SJSA1 (cell line): ENCODE measurements at places on chromosomes 13 and 19. TPM values are rescaled to one million over a fixed set of nuclear protein-coding genes. Genes with fewer than 3 reads are reported as not detected.

Gene JAK3
- 5.4 and 6.9 TPM in 2 replicates for total RNA-seq

Gene ANKRD27
- total RNA-seq = 22.5 and 26.2 TPM in 2 replicates

Gene CERS1
- total RNA-seq = not detected in 2 replicates

Gene ZNF667
- total RNA-seq = not detected in 2 replicates

Gene FGF22
- 0.13 TPM in 1 of 2 replicates, not detected in the other for total RNA-seq

Gene GRK1
- total RNA-seq = 0.08 TPM in 1 of 2 replicates, not detected in the other

Gene LILRB4
- total RNA-seq = not detected in 2 replicates

Gene NLRP4
- not detected in 2 replicates for total RNA-seq

Gene CAPN12
- not detected in 2 replicates for total RNA-seq

Gene SOHLH2
- 0.37 TPM in 1 of 2 replicates, not detected in the other for total RNA-seq

Gene KASH5
- not detected in 2 replicates for total RNA-seq

Gene CCDC70
- total RNA-seq = 0.34 and 0.58 TPM in 2 replicates

Gene SHANK1
- total RNA-seq = not detected in 2 replicates

DNA sequence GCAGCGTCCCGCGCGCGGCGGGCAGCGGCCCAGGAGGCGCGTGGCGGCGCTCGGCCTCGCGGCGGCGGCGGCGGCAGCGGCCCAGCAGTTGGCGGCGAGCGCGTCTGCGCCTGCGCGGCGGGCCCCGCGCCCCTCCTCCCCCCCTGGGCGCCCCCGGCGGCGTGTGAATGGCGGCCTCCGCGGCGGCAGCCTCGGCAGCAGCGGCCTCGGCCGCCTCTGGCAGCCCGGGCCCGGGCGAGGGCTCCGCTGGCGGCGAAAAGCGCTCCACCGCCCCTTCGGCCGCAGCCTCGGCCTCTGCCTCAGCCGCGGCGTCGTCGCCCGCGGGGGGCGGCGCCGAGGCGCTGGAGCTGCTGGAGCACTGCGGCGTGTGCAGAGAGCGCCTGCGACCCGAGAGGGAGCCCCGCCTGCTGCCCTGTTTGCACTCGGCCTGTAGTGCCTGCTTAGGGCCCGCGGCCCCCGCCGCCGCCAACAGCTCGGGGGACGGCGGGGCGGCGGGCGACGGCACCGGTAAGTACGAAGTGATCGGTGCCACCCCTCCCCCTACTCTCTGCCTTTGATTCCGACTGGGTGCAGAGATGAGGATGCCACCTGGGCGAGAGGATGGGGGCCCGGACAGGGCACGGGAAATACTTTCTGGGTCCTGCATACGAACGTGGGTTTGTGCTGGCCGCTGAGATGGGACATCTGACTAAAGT is 874 bp downstream of the TRIM28 start:
- DNase-seq = peak; percentile 67
- H3K27ac ChIP-seq = peak overlapping the region; percentile 55
- H3K36me3 ChIP-seq = peaks cover 50% of the 10 kb centered on the region
- no peaks in the 10 kb centered on the region for H3K27me3 ChIP-seq
- peaks cover 16% of the 10 kb centered on the region for H3K4me1 ChIP-seq

- no peak overlapping the region for H3K27ac ChIP-seq
- no peak overlapping the region for H3K4me3 ChIP-seq
- no peak for DNase-seq
- H3K27me3 ChIP-seq = peaks cover 4% of the 10 kb centered on the region
- peaks cover 28% of the 10 kb centered on the region for H3K4me1 ChIP-seq
Measured at GRCh38 chr13:108776650-108777049, 147.2 kb downstream of the MYO16 start.

DNA sequence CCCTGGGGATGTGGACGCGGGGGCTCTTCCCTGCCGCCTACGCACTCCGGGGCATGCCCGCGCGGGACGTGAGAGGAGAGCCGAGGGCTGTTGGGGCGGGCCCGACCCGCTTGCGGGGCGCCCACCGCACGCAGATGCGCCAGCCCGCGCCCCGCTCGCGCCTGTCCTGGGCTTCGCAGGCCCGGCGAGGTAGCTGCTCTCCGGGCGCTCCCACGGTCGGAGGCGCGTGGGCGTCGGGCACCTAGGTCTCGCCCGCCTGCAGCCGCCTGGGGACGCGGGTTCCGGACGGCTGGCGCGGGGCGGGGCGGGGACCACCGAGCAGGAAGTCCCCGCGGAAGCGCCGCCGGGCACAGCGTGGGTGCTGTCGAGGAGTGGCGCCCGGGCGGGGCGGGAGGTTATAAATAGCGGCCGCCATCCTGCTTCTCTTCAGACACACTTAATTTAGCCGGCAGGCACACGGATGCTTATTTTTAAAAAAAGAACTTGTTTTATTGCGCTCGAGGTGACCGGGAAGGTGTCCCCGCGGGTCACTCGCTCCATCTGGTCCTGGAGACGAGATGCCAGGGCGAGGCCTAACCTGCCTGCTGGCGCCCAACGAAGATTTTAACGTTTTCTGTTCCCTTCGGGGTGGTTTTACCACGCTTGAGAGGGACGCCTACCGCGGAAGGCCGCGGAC is 561 bp upstream of the GJA3 start:
- DNase-seq = no peak
- no peak overlapping the region for H3K27ac ChIP-seq
- peaks cover 39% of the 10 kb centered on the region for H3K27me3 ChIP-seq
- H3K36me3 ChIP-seq = no peaks in the 10 kb centered on the region
- H3K4me3 ChIP-seq = no peak overlapping the region
- peaks cover 20% of the 10 kb centered on the region for H3K4me1 ChIP-seq

- H3K27ac ChIP-seq = peak overlapping the region; percentile 82
- no peak overlapping the region for H3K4me3 ChIP-seq
- H3K27me3 ChIP-seq = no peaks in the 10 kb centered on the region
- H3K36me3 ChIP-seq = no peaks in the 10 kb centered on the region
Measured at GRCh38 chr13:106156468-106156867, 379.0 kb downstream of the EFNB2 start.

- H3K27ac ChIP-seq = no peak overlapping the region
- DNase-seq = no peak
- no peaks in the 10 kb centered on the region for H3K4me1 ChIP-seq
- H3K27me3 ChIP-seq = no peaks in the 10 kb centered on the region
Measured at GRCh38 chr19:19171821-19172532, 1.9 kb upstream of the MEF2B start.

- no peak for DNase-seq
- H3K4me1 ChIP-seq = peaks cover 19% of the 10 kb centered on the region
Measured at GRCh38 chr19:18672606-18673337, 10.7 kb upstream of the CRTC1 start.

- no peaks in the 10 kb centered on the region for H3K4me1 ChIP-seq
- peaks cover 88% of the 10 kb centered on the region for H3K27me3 ChIP-seq
- H3K27ac ChIP-seq = no peak overlapping the region
- DNase-seq = no peak
- H3K4me3 ChIP-seq = no peak overlapping the region
Measured at GRCh38 chr13:109899316-109899715, 112.9 kb upstream of the IRS2 start.

- no peak overlapping the region for H3K4me3 ChIP-seq
- no peaks in the 10 kb centered on the region for H3K36me3 ChIP-seq
- H3K4me1 ChIP-seq = peaks cover 5% of the 10 kb centered on the region; the same call in 1 of the 2 replicates
- no peak overlapping the region for H3K27ac ChIP-seq
- DNase-seq = no peak
- no peaks in the 10 kb centered on the region for H3K27me3 ChIP-seq
Measured at GRCh38 chr19:18259893-18260292, 14.4 kb downstream of the IQCN start.

- DNase-seq = no peak
- no peak overlapping the region for H3K4me3 ChIP-seq
- no peak overlapping the region for H3K27ac ChIP-seq
- no peaks in the 10 kb centered on the region for H3K27me3 ChIP-seq
Measured at GRCh38 chr19:4032436-4032835, 24.9 kb downstream of the PIAS4 start.

- no peaks in the 10 kb centered on the region for H3K4me1 ChIP-seq
- peak; percentile 5 for DNase-seq
- H3K4me3 ChIP-seq = no peak overlapping the region
- H3K36me3 ChIP-seq = no peaks in the 10 kb centered on the region
- H3K27ac ChIP-seq = no peak overlapping the region
- no peaks in the 10 kb centered on the region for H3K27me3 ChIP-seq
Measured at GRCh38 chr13:92224052-92224821, 825.8 kb downstream of the GPC5 start.

GRCh38 chr13:42272115-42272803 is at the start of gene AKAP11:
TSS of gene AKAP11 (plus strand) at chr13:42272152. CDS start at chr13:42286349, 14,197 bp downstream.
- no peaks in the 10 kb centered on the region for H3K27me3 ChIP-seq
- H3K4me1 ChIP-seq = peaks cover 8% of the 10 kb centered on the region
- DNase-seq = peak; percentile 75
- H3K36me3 ChIP-seq = peaks cover 4% of the 10 kb centered on the region
- peak within 1 kb of the TSS; percentile 69 for H3K27ac ChIP-seq
- H3K4me3 ChIP-seq = peak within 1 kb of the TSS; percentile 91

DNA sequence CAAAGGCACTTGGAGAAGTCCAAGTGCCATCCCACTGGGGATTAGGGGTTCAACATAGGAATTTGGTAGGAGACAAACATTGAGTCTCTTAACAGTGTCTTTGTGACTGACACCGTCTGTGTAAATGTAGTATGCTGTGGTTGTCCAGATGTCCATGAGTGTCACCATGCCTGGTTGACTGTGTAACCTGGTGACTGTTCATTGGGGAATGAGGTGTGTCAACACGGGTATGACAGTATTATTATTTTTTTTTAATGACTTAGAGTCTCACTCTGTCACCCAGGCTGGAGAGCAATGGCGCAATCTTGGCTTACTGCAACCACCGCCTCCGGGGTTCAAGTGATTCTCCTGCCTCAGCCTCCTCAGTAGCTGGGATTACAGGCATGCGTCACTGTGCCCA is 16.2 kb downstream of the PKN1 start:
- H3K4me1 ChIP-seq = no peaks in the 10 kb centered on the region
- no peak overlapping the region for H3K4me3 ChIP-seq
- H3K27me3 ChIP-seq = no peaks in the 10 kb centered on the region
- peaks cover 68% of the 10 kb centered on the region for H3K36me3 ChIP-seq

DNA sequence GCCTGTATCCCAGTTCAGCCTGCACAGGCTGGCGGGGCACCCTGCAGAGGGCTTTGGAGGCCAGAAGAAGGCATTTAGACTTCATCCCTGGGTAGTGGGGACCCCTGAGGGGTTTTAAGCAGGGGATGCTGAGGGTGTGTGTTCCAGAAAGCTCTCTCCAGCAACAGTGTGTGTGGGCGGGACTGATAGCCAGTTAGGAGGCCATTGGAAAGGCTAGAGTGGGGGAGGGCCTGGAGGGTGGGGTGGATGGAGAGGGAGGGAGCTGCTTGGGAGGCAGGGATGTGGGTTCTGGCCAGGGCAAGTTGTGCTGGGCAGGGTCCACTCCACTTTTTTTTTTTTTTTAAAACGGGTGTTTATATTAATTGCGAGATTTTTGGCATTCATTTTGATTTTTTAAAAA is 28.3 kb downstream of the LYL1 start:
- H3K36me3 ChIP-seq = peaks cover 29% of the 10 kb centered on the region
- peaks cover 6% of the 10 kb centered on the region for H3K4me1 ChIP-seq
- H3K27me3 ChIP-seq = no peaks in the 10 kb centered on the region
- no peak overlapping the region for H3K27ac ChIP-seq
- no peak for DNase-seq
- H3K4me3 ChIP-seq = no peak overlapping the region

DNA sequence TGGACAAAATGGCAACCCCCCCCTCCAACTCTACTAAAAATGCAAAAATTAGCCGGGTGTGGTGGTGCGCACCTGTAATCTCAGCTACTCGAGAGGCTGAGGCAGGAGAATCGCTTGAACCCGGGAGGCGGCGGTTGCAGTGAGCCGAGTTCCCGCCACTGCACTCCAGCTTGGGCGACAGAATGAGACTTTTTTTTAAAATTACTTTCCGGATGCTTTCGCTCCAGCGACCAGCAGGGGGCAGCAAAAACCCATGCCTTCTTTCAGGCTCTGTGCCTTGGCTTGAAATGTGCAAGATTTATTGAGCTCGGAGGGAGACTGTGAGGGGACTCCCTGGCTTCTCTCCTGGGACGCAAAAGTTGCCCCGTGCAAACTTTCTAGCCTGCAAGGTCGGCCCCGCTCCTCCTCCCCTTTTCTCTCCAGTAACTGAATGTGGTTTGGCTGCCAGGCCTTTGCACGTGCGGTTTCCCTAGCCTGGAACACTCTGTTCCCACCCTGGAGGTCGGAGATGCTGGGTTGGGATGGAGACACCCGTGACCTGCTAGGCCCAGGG is 61.4 kb upstream of the NFIC start:
- H3K4me1 ChIP-seq = no peaks in the 10 kb centered on the region
- H3K4me3 ChIP-seq = no peak overlapping the region
- no peak overlapping the region for H3K27ac ChIP-seq
- peaks cover 29% of the 10 kb centered on the region for H3K27me3 ChIP-seq
- H3K36me3 ChIP-seq = no peaks in the 10 kb centered on the region

GRCh38 chr13:100725472-100725871 is 50.9 kb upstream of the TMTC4 start:
- no peak for DNase-seq
- H3K36me3 ChIP-seq = no peaks in the 10 kb centered on the region
- H3K27me3 ChIP-seq = no peaks in the 10 kb centered on the region
- H3K4me3 ChIP-seq = no peak overlapping the region
- H3K4me1 ChIP-seq = no peaks in the 10 kb centered on the region

- H3K27me3 ChIP-seq = no peaks in the 10 kb centered on the region
- peaks cover 31% of the 10 kb centered on the region for H3K4me1 ChIP-seq
- DNase-seq = peak; percentile 67
- no peak overlapping the region for H3K4me3 ChIP-seq
Measured at GRCh38 chr13:109196948-109197347, 567.5 kb downstream of the MYO16 start.

DNA sequence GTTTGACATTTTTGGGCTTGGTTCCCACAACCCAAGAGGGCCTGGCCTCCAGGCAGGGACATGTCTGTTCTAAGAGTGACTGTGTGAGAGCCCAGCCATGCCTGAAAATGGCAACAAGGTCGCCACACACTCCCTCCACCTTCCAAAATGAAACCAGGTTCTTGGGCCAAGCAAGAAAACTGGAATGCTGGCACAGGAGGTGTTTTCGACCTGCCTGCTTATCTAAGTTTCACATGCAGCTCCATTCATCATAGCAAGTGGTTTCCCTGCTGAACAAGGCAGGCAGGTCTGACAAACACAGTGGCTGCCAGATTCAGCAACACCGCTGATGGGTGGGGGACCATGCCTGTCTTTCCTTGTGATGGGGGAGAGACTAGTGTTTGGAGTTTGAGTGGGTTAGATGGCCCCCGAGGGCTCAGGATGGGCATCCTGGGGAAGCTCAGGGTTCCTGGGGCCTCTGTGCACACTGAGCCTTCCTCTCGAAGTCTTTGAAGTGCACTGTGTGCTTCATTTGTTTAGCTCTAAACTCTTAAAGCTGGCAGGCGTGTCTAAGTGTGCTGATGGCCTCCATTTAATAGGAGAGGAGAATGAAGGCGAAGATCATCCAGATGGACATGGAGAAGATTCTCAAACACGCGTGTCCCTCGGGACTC is 17.9 kb upstream of the GAS6 start:
- H3K36me3 ChIP-seq = no peaks in the 10 kb centered on the region
- no peaks in the 10 kb centered on the region for H3K4me1 ChIP-seq
- no peak for DNase-seq
- H3K4me3 ChIP-seq = no peak overlapping the region
- no peak overlapping the region for H3K27ac ChIP-seq
